ENCODE measurements at places on chromosomes 13 and 19.

DNA sequence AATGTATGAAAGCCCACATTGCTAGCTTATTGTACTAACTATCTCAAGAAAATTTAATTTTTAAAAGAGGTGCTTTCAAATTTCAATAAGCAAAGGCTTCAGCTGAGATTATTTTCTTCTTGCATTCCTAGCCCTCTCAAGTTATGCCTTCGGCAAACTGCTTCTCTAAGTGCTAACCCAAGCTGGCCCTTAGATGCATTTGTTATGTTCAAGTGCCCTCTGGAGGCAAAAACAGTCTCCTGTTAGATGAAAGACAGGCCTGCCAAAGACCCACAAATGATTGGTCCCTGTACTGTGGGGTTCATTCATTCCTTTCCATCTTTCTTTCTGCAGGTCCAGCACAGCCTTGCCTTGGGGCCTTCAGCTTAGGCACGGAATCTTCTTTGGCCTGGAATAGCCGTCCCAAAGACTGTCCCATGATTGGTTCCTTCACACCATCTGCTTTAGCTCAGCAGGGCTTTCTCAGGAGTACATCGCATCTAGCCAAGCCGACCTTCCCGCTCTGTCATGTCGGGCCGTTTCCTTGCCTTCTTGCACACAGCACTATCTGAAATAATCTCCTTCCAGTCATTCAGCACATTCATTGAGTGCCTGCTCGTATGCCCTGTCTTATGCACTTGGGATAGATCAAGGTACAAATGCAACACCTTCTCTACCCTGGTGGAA is 26.4 kb upstream of the TPTE2 start:
- peak; percentile 17 for DNase-seq

DNA sequence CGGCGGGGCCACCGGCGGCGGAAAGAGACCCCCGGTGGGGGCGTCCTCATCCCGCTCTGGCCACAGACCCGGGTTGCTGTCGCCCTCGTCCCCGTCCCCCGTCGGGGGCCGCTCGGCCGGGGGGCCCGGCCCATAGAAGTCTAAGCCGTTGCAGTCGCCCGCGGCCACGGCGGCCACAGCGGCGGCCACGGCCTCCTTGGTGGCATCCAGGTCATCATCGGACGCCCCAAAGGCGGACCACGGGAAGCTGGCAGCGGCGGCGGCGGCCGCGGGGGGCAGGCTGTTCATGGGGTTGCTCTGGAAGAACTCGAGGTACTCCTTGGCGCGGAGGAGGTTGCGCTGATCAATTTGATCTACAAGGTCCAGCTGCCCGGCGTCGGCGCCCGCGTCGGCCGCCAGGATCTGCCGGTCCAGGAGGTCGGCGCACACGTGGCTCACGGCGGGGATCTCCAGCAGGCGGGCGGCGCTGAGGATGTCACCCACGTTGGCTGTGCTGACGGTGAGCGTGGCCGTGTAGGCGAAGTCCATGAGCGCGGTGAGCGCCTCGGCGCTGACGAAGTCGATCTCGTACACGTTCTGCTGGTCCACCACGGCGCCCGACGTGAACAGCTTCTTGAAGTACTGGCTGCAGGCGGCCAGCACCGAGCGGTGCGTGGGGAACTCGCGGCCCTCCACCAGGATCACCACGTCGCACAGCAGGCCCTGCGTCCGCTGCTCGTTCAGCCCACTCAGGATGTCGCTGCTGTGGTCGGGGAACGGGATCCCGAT is 12.1 kb downstream of the ZBTB7A start:
- DNase-seq: no peak

DNA sequence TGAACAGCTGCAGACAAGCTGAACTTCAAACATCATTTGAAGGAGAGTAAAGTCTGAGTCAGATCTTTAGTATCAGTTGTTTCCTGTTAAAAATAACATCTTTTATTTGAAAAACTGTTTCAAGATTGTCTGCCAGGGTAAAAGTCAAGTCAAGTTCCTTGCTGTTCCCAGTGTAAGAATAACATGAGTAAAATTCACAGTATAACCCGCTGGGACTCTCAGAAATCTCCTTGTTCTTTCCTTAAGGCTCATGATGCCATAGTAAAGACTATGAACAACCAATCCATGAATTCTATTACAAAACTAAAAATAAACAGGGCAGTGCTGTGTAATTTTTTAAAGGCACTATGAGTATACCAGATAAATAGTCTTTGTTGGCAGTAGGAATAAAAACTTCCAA is 112.9 kb downstream of the IRS2 start:
- DNase-seq: no peak

DNA sequence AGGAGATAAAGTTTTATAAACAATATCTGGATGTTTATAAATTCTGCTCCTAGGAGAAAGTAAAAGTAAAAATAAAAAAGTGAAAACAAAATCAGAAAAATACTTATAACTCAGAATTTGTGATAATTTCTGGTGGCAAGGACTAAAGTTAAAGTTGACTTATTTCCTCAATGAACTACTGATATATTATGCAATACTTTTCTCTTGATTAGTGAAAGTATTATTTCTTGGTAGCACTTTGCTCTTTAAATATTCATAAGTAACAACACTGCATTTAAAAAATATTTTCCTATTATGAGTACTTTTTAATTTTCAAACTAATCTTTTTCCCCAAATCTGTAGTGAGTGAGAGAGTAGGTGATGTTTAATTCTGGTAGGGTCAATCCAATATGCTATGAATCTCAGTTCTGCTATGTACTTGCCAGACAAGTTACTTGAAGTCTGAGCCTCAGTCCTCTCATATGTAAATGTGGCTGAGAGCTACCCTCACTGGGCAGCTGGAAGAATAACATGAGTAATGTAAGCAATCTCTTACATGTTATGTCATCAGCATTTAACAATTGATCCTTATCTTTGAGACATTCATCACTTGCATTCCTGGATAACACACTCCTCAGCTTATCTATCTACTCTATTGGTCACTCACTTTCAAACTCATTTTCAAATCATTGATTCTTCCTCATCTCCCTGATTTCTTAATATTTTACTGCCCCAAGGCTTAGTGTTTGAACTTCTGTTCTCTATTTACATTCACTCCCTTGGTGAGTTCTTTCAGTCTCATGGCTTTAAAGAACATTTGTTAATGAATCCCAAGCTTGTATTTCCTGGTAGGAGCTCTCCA is 239.0 kb downstream of the RGCC start:
- no peak for DNase-seq

GRCh38 chr13:26529441-26529840 is 28.0 kb upstream of the WASF3 start:
- peak; percentile 7 for DNase-seq

DNA sequence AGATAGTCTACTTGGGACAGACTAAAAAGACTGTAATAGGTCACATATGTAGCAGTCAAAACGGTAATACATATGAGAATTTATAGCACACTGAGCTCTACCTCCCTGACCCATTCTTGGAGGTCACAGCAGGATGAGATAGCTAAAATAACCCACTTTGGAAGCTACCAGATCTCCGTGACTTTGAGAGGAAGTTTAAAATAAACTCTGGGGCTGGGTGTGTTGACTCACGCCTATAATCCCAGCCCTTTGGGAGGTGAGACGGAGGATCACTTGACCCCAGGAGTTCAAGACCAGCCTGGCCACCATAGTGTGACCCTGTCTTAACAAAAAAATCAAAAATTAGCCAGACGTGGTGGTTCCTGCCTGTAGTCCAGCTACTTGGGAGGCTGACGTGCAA is 45.3 kb downstream of the DHRS12 start:
- DNase-seq: no peak

- DNase-seq: no peak
Observed at GRCh38 chr13:59793107-59793506, 370.6 kb downstream of the DIAPH3 start.

- no peak for DNase-seq
Observed at GRCh38 chr13:23743278-23744076, 145.7 kb downstream of the MIPEP start.

- DNase-seq: no peak
Observed at GRCh38 chr13:85935868-85936467, 136.7 kb upstream of the SLITRK6 start.
